Uterus (tissue), 4 donors: ENCODE measurements at places on chromosomes 5 and 9. TPM values are rescaled to one million over a fixed set of nuclear protein-coding genes. Genes with fewer than 3 reads are reported as not detected.

DNA sequence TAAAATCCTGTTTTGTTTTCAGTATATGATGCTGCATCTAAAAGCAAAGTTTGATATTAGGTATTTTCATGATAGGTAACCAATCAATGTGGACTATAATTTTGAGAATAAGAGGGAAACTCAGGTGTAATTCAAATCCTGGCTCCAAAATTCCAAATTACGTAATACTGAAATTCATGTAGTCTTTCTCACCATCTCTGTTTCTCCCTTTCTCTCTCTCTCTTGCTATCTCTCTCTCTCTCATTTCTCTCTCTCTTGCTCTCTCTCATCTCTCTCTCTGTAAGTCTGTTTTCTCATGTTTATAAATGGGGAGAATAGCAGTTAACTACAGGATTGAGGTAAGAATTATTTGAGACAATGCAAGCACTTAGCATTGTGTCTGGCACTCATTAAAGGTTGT is 401.1 kb upstream of the TLE4 start:
- no peak for DNase-seq

DNA sequence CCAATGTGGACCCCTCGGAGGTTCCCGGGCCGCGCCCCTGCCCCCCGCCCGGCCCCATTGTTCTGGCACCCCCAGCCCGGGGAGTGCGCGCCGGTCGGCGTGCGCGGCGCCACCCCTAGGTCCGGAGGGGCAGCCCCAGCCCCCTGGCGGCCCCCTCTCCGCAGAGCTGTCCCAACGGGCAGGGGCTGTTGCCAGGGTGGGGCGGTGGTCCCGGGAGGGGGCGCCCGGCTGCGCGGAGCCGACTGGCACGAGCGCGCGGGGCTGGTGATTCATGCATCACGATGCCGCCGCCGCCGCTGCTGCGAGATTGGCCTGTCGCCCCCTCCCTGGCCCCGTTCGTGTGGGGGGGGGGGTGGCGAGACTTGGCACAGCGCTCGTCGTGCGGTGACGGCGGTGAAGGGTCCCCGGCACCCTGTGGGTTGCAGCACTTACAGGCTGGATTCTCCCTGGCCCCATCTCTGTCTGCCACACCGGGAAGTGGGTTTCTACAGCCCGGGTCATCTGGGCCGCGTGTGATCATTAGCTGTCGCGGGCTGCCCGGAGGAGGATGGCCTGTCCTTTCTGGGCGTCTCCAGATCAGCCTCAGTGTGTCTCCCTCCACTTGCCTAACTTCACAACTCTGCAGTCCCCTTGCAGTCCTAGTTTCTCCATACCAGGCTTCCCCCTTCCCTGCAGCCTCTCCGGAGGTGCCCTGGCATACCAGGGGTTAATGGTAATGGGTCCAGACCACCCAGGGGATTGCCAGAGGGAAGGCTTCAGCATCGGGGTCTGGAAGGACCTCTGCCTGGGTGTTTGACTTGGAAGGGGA is 858 bp downstream of the NCS1 start:
- DNase-seq, result peak; percentile 53

GRCh38 chr5:59151162-59151889 is 568.5 kb downstream of the RAB3C start:
- no peak for DNase-seq

DNA sequence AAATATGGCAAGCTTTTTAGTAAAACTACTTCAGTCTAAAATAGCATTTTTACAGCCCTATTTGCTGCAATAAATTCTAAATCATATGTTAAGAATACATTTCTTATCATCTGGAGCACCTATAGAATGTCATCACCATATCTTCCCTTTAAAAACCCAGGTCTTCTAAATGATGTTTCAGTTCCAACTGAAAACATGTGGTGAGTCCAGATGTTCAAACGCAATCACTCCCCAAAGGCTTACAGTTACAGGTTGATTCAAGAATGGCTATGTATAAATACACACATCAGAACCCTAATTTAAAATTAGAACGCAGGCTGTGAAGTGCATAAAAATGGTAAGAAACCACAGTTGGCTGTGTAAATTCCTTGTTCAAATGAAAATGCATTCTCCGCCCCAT is 796.3 kb downstream of the MAT2B start:
- no peak for DNase-seq

- no peak for DNase-seq
Measured at GRCh38 chr5:170466988-170467707, 36.7 kb upstream of the KCNIP1 start.

GRCh38 chr9:108290839-108291585 is 564.8 kb downstream of the ACTL7B start:
- no peak for DNase-seq

OSMR gene
- total RNA-seq, result 23.8 TPM

FBLL1 gene
- total RNA-seq, result not detected

TRUB2 gene
- 14.0 TPM for total RNA-seq
